ENCODE measurements at places on chromosomes 2 and 18.

- no peak for DNase-seq
These were observed 40.7 kb upstream of the PCBP1 start for GRCh38 chr2:70046534-70046933.

GRCh38 chr2:172086241-172087206 is 1.2 kb downstream of the DLX1 start:
- DNase-seq: no peak

DNA sequence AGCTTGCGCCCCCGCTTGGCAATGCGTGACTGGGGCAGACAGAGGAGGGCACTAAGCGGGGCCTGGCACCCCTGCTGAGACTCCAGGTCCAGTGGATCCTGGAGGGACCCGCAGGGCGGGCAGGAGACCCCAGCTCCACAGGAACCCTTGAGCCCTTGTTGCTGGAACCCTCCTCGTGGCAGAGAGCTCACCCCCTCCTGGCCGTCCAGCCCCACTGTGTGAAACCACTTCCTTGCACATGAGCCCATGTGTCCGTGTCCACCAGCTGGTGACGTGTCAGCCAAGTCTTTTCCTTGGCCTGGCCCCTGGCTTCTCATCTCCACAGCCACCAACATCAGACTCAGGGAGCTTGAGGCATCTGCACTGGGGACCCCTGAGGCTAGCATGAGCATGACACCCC is 38.0 kb downstream of the BIN1 start:
- DNase-seq: no peak

- no peak for DNase-seq
These were observed 109.7 kb downstream of the CTNNA2 start for GRCh38 chr2:79622508-79622907.

DNA sequence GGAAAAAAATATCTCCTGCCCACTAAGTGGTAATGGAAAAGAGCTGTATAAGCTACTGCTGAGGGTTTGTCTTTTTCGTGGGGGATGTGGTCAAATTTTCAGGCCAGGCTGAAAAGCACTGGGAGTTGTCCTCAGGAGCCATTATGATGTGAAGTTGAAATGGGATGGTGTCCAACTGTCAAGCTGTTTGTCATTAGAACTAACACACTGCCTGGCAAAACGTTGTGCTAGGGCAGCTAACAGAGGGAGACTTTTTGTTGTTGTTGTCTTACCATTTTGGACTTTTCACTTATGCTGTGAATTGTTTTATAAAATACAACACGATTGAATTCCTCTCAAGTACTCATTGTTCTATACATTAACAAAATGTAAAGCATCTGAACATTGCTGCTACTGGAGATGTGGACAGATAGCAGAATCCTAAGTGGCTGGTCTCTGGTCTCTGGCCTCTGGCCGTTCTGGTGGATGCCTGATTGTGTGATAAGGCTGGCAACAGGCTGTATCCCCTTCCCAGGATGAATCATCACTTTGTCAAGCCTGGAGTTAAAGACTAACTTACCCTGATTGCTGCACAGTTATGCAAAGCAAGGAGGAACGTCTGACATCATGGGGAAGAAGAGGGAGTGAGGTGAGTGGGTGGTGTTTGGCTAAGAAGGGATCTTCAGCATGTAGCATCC is 2.3 kb downstream of the MYO1B start:
- peak; percentile 98 for DNase-seq

Measured in iris pigment epithelial cell (primary cell).